ENCODE measurements at places on chromosomes 16 and 17.
A peak's percentile ranks its signal among the peaks of the same experiment; 100 is the strongest.

DNA sequence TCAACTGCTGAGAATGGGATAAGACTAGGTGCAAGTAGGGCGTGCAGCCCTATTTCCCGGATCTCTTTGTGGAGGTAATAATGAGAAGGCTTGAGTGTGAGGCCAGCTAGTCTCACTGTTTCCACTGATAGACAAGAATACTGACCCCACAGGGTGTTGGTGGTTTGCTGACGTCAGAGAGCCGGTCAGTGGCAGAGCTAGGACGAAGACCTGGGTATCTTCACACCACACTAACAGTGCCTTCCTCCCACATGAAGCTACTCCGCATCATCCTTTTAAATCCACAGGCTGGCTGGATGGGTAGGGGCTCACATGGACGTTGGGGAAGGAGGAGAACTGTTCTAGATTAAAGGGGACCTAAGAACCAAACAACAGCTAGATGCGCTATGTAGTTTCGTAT lies 68.0 kb downstream of the ZFHX3 start:
- no peak for DNase-seq

GRCh38 chr16:2150418-2151187 lies 2.2 kb downstream of the RAB26 start:
- no peak for DNase-seq

GRCh38 chr17:34365340-34365739 lies 2.3 kb upstream of the CCL1 start:
- no peak for DNase-seq

- DNase-seq: no peak
Measured at GRCh38 chr16:1357906-1358566, 6.3 kb downstream of the GNPTG start.

DNA sequence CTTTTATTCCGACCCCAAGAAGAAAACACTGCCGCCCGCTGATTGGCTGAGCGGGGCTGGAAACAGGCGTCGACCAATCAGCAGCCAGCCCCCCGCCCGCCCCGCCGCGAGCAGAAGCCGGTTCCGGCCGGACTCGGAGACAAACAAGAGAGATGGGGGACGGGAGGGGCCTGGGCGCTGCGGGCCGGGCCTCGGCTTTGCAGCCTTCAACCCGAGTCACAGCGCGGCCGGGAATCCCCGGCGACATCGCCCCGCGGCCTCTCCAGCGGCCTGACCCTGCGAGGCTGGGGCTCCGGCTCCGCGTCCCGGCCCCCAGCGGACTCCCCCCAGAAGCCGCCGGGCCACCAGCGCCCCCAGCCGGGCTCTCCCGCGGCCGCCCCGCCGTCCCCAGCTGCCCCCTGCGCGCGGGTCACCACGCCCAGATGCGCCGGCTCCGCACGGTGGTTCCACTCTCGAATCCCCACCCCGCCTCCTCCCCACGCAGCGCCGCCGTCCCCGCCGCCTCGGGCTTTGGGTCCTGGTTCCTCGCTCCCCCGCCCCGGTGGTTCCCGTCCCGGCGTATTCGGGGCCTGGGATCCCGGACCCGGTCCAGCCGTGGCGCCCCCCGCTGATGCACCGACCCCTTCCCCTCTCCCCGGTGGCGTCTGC lies 346 bp upstream of the SLC43A2 start:
- peak; percentile 95 for DNase-seq

- DNase-seq: peak; percentile 92
Measured at GRCh38 chr16:4944333-4945281, 7.7 kb upstream of the PPL start.
